ENCODE measurements at places on chromosomes 3 and 15.

DNA sequence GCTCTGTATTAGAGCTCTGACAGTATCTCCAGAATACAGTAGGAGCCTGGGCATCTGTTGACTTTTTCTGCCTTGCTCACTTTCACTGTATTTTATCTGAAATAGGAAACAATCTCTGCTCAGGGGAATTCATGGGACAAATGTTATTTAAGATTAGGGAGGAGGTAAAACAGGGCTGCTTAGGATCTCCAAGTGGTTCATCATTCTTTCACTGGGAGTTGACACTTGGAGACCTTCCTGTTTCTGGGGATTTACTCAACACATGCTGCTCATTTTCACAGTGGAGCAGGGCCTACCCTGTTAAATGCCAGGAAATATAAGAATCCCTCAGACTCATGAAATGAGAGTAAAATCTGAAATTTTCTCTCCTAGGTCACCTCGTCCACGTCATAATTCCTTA lies 185.5 kb downstream of the GAP43 start:
- ATAC-seq = no peak

DNA sequence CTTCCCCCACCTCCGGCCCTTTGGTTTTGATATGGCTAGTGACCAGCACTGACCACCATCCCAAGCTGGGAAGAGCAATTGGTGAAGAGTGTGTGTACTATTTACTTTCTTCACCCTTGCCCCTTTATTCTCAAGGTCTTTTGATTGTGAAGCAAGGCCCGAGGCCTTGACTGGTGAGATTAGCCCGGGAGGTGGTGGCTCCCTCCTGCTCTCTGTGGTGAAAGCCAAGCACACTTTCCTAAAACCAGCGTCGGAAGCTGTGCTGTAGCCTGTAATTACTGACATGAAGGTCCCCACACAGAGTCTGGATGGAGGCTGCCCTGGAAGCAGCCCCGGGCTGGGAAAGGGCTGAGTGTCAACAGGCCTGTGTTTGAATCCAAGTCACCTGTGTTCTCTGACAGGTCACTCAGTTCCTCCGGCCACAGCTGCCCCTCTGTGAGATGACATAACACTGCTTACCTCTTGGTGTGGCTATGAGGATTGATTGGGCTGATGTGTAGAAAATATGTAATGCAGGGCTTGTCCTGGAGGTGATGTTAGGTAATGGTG lies 60.5 kb upstream of the PRR23C start:
- no peak for ATAC-seq

DNA sequence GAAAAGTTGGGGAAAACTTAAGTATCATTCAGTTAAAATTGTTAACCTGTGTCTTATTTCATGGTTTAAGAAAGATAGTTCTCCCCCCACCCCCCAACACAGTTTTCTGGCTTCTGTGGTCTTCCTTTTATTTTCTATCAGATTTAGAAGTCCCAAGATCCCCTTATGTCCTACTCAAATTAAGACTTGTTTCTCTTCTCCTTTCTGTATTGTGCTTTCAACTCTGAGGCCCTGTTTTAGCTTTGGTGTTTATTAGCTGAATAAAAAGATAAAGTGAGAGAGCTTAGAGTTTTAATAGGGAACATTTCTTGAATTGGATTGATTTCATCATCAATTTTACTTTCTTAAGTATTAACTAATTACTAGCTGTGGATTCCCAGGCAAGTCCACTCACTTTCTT lies 62.6 kb downstream of the AKAP13 start:
- no peak for ATAC-seq

- ATAC-seq = no peak
These were observed 19.6 kb upstream of the CPOX start for GRCh38 chr3:98612996-98613517.

DNA sequence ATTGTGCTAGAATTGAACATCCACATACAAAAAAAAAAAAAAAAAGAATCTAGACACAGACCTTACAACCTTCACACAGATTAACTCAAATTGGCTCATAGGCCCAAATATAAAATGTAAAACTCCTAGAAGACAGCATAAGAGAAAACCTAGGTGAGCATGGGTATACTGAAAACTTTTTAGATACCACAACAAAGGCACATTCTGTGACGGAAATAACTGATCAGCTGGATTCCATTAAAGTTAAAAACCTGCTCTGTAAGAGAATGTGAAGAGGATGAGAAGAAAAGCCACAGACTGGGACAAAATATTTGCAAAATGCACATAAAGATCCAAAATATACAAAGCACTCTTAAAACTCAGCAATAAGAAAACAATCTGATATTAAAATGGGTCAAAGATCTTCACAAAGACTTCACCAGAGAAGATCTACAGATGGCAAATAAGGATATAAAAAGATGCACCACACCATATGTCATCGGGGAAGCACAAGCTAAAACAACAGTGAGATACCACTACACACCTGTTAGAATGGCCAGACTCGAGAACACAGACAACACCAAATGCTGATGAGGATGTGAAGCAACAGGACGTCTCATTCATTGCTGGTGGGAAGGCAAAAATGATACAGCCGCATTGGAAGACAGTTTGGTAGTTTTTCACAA lies 167.9 kb downstream of the PDE8A start:
- no peak for ATAC-seq

DNA sequence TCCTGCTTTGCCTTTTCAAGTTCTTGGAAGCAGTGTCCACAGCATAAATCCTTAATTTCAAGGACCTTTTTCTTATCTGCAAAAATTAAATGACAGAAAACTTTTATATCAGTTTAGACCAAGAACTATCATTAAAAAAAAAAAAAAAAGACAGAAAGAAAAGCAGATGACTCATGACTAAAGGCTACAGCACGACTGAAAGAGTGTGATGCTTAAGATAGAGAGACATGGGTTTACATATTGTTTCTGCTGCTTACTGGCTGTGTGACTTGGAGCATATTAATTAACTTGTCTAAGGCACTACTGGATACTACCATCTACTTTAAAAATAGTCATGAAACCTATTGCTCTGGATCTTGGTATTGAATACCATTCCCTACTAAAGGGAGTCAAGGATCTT lies 62.3 kb downstream of the CEP152 start:
- no peak for ATAC-seq

DNA sequence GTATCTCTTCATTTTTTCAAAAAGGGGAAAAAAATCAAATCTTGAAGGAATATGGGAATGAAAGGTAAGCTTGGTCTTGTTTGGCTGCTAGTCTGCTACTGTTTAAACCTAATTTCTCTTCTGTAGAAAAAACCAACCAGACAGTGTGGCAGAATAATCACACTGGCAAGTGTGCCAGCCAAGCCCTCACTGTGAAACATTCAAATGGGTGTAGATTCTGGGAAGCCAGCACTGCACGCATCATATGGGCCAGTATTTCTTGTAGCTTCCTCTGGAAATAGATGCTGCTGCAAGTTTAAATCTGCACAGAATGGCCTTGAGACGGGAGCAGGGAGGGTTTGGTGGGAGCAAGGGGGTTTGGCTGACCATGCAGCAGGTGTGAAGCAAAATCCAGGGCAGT lies 62.1 kb downstream of the POMGNT2 start:
- ATAC-seq = no peak

DNA sequence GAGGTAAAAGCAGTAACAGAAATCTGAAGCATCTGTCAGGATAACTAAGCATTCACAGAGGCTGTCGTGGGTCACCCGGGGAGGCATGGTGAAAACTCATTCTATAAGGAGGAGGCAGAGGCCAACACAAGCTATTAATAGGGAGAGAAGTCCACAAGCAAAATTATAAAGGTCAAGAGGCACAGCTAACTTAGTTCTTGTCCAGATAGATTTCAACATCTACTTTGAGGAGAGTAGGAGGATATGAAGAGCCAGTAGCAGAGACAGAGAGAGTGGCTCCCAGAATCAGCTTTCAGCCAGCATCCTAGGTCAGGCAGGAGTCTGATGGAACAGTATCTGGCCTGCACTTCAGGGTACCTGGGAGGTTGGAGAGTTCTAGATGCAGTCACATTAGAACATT lies 95.3 kb downstream of the STAC start:
- no peak for ATAC-seq

DNA sequence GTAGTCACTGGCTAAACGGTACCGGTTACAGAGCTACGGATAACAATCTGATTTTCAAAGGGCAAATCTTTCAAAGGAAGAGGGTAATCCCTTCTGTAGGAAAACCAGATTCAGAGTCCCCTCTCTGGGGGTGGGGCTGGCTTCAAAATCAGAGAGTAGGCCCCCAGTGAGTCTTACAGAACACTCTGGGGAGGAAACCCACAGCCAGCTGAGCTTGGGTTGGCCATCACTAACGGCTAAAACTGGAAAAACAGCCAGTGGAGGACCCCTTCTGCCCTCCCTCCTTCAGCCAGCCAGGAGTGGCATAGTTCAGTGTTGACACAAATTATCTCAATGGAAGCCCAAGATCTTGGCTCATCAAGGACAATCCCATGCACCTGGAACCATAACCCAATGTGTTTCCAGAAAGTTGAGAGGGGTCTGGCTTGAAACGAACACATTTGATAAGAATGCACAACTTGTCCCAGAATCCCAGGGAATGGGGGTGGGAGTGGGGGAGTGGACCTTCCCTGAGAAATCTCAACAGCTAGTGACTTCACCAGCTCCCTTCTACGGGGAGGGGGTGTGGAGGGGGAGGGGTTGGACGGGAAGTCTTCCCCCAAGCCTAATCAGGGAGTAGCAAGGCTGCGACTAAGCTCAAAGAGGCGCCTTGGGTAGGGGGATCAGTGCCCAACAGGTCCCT lies 1.0 kb downstream of the RASL12 start:
- ATAC-seq = no peak

DNA sequence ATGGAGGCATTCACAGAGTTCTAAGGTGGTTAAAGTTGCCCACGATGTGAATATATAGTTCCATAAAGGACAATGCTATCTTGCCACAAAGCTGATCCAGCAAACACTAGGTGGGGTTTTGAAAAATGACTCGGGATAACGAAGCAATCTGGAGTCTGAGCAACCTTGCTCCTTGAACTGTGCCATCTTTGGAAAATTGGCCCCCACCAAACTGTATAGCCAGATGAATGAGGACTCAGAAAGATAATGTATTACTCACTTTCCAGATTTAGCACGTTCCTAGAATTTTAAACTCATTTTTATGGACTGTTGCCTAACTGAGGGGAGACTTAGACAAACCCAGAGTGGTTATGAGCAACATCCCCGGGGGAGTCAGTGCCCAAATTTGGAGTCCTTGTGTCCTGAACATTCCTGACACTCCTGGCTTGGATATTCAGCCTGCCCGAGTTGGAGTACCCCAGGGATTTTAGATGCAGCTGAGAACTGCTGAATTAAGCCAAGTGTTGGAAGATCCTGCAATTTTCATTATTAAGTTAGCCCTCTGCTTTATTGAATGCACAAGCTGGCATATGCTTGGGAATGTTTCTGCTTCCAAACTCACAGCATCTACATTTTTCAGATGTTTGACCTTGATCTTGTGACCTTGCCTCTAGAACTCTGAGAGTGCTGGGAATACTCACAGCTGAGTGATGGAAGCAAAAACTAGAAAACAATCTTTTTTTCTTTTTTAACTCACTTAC lies 8.8 kb upstream of the MAGI1 start:
- no peak for ATAC-seq

GRCh38 chr3:194136519-194137007 lies 615 bp downstream of the HES1 start:
- ATAC-seq = no peak

DNA sequence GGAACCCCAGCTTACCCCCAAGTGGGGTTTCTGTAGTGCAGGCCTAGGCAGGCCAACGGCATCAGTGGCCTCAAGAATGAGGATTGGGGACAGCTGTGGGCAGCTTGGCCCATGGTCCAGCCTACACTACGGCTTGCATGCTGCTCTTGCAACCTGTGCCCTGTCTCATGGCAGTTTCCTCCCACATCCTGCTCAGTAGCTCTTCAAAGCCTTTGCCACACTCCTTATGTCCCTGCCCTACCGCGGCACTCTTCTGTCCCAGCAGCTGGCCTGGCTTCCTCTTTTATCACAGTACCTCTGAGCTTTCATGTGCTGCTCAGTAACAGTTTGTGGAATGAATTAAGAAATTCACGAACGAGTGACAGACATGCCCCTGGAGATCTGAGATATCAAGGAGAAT lies 431.0 kb downstream of the EPHB1 start:
- ATAC-seq = no peak

DNA sequence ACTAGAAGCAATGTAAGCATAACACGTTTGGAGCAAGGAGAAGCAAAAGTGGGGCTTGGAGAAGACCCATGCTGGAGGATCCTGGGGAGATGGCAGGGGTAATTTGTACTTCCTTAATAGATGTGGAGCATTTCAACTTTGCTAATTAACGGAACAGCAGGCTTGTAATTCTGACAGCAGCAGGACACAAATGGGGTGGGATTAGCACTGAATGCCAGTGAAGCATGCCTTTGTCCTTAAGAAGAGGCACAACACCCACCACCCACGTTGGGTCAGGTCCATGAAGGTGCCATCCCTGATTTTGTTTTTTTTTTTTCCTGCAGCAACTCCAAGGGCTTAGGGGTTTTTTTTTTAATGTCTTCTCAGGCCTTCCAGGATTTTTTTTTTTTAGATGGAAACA lies 231.9 kb upstream of the ROPN1 start:
- ATAC-seq = no peak

- no peak for ATAC-seq
These were observed 72.2 kb downstream of the DZIP3 start for GRCh38 chr3:108661699-108662098.

DNA sequence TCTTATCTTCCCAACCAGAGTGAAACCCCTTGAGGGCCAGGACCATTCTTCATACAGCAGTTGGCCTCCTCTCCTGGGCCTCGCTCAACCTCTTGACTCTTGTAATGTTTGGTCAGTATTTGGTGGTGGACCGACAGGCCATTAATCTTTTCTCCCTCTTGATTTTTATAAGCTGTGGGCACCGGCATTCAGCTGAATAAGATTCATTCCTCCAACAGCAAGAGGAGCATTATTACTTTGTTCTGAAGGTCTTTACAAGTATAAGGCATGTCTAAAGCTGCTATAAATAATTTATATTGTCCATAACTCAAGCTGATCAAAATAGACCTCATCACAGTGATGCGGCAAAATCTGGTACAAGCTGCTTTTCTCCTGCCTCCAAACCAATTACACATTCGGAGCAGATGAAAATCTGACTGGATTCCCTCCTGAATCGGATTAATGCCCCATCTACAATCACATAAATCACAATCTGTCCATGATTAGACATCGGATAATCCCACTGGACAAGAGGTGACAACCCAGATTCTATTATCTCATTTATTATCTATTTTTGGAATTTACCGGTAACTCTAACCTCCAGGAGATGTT lies 8.4 kb upstream of the ISL2 start:
- ATAC-seq = no peak

GRCh38 chr3:101779822-101780381 lies 891 bp downstream of the NXPE3 start:
- ATAC-seq = no peak

DNA sequence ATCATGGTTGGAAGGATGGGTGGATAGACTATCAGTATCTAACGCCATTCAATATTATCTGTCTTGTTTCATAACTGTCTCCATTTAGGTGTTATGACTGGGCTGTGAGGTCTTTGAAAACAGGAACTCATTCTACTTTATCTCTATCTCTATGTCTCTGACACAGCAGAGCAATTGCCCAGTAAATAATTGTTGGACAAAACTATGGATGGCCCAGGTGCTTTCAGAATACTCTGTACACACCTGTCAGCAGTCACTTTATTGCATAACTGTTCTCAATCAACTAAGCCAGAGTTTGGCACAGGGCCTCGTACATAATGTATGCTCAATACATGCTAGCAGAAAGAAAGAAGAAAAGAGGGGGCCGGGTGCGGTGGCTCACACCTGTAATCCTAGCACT lies 210.3 kb downstream of the OPA1 start:
- ATAC-seq = no peak

GRCh38 chr15:37054336-37054735 lies 46.0 kb downstream of the MEIS2 start:
- ATAC-seq = no peak

Data from activated CD4-positive, CD25-positive, alpha-beta regulatory T cell treated with anti-CD3 and anti-CD28 coated beads, Interleukin-2, amount 50 U/mL, for 24 hours (primary cell).